ENCODE measurements at places on chromosomes 7 and 10.

DNA sequence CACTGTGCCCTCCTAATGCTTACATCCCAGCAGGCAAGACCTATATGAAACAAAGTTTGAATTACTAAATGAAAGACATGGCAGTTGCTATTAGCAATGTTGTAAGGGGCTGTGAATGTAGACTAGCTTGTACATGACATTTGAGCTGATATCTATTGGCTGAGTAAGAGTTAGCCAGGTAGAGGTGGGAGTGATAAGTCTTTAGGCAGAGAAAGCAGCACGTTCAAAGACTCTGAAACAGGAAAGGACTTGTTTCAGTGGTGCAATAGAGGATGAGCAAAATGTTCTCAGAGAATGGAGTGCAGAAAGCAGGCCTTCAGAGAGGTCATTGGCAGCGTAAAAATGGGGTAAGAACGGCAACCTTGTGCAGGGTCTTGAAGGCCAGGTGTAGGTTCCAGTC lies 687.6 kb downstream of the AUTS2 start:
- no peak for DNase-seq

DNA sequence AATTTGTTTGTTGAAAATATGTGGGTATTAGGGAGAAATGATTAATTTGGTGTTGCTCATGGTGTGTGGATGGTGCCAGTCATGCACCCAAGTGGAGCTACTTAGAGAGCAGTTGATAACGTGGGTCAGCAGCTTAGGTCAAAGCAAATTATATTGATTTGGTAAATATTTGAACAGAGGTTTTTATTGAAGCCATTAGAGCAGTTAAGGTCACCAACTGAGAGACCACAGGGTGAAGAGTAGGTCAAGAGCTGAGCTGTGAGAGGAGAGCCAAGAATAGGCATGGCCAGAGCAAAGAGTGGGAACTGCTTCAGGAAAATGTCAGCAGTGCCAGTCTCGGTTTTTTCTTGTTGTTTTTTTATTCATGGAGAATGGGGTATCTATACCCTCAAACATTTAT lies 97.9 kb downstream of the TMEM168 start:
- no peak for DNase-seq

DNA sequence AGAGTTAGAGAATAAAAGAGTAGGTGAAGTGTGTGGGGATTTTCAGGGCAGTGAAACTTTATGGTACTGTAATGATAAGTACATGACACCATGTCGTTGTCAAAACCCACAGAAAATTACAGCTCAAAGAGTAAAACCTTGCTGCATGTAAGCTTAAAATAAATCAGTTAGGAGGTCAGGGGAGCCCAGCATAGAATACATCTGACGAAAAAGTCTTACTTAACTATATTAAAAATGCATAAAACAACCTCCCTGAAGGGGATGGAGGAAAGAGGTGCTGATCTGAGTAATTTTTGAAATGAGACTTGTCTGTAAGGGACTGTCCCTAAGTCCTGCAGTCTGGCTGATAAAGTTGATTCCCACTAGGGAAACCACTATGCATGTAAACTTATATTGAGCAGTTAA lies 49.8 kb upstream of the AKR1E2 start:
- no peak for DNase-seq

DNA sequence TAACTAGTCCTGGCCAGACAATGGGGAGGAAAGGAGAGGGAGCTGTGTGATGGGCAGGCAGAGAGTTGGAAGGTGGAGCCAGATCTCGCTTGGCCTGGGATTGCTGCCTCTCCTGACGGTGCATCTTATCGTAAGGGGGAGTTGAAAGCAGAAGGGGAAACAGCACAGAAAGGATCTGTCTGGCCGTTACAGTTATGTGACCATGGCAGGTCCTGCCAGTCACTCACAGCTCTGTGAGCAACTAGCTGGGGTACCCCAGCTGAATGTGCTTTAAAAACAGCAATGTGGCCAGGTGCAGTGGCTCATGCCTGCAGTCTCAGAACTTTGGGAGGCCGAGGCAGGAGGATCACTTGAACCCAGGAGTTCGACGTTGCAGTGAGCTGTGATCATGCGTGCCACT lies 8.1 kb downstream of the BLVRA start:
- no peak for DNase-seq

DNA sequence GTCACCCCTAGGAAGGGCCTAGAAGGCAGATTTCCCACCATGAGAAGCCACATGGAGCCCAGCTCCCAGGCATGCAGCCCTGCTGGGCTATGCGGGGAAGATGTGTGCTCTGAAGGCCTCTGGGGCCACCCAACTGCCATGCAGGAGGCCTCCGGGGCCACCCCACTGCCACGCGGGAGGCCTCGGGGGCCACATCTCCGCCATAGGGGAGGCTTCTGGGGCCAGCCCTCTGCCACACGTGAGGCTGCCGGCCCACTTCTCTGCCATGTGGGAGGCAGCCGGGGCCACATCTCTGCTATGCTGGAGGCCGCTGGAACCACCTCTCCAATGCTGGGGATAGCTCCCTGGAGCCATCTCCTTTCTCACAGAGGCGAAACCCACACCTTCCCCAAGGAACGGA lies 451.8 kb downstream of the DNAJB6 start:
- DNase-seq, result no peak

DNA sequence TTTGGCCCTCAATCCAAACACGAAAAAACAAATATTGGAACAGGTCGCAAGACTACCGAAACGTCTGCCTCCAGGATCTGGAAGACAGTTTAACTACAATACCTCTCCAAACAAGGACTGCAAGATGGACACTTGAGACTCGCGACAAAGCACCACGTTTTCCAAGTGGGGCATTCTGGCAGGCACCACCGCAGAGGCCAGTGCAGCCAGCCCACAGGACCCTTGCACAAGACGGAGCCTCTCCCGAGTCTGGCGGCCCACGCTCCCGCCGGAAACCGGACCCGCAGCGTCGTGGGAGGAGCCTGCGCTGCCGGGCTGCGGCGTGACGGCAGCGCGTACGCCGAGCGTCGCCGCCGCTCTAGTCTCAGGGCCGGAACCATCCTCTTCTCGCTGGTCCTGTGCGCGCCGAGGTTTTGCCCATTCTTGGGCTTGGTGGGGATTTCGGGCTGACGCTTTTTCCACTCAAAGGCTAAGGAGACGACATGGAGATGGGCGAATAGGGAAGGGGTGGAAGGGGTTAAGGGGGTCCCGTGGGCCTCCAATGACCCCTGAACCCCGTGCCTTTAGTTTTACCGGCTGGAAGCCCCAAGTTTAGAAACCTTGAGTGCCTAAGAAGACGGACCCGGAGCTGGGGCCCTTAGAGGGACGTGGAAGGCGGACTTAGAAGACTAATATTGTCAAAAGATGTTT lies at the start of gene ORC5:
ORC5 (minus strand) TSS at position 283 of the 690 bp plus-strand sequence; CDS start at position 174, 109 bp downstream.
- peak; percentile 89 for DNase-seq

GRCh38 chr10:102101152-102101551 lies 19.0 kb downstream of the LDB1 start:
- DNase-seq, result no peak

DNA sequence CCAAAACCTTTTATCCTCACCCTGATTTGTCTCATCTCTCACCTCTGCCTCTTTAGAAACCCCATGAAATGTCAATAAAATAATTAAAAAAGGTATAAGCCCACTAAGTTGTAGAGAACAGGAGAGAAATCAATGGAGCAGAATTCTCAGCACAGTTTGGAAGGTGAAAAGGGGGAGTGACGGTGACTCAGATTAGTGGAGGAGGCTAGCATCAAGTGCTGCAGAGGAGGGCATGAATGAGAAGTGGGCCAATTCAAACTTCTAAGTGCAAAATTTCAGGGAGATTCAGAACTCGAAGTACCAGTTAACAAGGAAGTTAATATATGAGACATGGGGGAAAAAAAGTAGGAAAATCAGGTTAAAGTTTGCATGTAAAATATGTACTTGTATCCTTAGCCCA lies 34.9 kb upstream of the ETV1 start:
- DNase-seq, result no peak

DNA sequence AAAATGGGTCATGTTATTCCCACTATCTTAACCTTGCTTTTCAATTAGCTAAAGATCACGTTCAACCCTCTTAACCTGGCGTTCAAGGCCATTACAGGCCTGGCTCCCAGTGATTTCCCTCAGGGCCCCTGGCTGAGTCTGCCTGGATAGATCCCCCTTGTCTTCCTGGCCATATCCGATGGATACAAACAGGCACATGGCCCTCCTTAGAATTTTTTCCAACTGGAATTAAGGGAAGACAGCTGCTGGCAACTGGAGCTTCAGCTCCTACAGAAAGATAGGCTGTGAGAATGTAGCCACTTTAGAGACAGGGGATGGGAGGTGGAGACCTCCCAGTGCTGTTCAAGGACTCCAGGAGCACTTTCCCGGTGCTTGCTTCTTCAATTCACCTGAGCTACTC lies 63.1 kb upstream of the ITGA8 start:
- DNase-seq, result no peak

DNA sequence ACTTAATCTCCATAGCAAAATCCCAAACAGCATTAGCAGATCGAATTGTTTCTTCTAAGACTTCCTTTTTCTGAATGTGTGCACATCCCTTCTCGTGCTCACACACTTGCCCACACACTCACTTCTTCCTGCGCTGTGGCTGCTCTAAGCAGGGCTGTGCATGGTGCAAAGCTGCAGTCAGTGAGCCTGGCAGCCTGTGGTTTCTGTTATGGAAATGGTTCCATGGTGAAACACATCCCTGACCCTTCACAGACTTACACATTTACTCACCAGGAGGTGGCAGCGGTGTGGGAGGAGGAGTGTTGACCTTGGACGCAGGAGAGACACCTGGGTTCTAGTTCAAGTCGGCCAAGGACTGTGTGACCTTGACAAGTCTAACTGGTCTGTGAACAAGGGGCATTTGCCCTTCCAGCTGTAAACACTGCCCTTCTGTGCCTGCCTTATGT lies 24.9 kb downstream of the MTURN start:
- DNase-seq, result peak; percentile 34

GRCh38 chr7:12706900-12707536 lies 19.6 kb downstream of the ARL4A start:
- DNase-seq, result peak; percentile 36

DNA sequence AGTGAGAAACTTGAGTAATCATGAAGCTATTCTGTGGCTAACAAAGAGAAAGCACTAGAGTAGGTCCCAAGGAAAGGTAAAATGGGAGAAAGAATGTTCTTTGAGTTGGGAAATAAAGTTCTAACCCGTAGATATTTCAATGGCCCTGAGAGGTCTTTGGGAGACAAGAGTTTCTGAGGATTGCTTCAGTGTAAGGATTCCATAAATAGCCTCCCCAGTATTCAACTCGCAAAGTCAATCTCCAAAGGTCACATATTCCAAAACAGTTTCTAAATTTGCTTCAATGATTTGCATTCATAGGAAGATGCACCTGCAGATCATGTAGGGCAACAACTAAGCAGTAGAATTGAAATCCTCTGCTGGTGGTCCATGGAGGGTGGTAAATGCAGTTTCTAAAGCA lies 238.5 kb downstream of the TMEM178B start:
- DNase-seq, result no peak

- DNase-seq, result no peak
Measured at GRCh38 chr10:35348609-35349388, 12.5 kb downstream of the CCNY start.

- DNase-seq, result no peak
Measured at GRCh38 chr7:2688409-2689342, 674 bp downstream of the AMZ1 start.

DNA sequence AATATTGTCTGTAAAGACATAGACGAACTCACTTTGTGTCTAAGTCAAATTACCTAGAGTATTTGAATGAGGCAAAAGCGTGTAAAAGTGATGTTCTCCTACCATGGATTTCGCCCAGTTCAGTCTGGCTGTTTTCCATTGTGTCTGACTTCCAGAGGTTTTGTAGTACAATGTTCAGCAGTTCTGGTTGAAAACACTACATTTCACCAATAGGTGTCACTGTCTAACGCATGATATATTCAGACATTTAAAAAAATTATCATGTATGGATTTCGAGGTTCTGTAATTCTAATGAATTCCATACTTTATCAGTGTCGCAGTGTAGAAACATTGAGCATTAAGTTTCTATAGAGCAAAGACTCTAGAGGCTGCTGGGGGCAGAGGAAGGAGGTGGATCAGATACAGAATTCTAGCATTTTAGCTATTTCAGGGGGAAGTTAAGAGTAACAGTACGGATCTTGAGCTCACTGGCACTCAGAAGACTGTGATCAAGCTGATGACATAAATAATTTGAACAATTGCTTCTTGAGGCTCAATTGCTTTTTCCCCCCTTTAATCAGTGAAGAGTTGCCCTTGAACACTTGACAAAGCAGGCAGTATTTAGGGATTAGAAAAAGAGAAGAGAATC lies 196.9 kb upstream of the RHOBTB1 start:
- DNase-seq, result peak; percentile 73

DNA sequence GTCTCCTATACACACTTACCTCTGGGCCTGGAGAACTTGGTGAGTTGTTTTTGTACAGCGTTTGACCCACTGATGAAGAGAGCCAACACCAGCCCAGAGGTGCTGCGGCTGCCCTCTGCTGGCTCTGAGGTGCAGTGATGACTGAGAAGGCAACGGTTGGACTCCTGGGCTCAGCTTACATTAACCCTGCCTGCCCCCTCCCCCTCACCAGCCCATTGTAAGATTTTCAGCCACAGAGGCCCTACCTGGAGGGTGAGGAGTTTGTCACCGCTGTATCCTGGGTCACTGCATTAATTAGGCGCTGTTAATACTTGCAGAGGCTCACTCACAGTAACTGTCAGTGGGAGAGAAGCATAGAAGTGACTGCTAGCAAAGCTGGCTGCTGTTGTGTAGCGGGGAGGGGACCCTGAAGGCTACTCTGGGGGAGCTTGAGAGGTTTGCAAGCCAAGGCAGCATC lies 19.0 kb upstream of the ANKRD2 start:
- DNase-seq, result peak; percentile 62

GRCh38 chr10:116274064-116274904 lies 1.3 kb upstream of the GFRA1 start:
- no peak for DNase-seq

DNA sequence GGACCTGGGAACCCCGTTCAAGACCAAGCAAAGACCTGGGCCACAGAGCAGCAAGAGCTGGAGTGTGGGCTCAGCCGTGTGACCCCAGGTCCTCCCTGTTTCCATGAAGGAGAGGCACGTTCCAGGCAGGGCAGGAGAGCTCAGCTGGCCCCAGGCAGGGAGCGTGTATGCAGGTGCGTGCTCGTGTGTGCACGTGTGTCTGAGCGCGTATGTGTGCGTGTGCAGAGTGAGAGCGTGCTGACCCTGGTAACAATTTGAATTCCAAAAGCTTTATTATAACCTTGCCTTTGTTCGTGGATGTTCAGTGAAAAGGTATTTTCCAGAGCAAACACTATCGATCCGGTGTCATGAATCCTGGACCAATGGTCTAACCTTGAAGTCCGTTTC lies 54.6 kb downstream of the FOXL3 start:
- no peak for DNase-seq

DNA sequence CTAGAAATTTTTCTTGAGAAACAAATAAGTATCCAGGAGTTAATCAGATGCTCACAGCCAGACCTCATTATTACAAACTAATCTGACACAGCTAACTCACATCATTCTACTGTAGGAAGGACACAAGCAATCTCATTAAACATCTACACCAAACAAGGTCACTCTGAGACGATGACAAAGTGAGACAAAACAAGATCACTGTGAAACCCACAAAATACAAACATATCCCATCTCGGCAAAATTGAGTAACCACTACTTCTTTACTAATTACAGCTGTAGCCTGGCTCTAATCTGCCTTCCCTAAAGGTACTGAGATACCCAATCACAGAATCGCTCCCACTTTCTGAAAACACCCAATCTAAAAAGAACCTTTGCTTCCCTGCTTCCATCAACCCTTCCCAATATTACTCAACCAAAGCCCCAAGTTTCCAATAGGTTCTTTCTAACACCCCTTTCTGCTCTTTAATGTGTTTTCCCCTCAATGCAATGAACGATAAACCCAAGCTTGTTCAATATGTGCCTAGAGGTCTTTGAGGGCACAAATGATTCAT lies 26.9 kb downstream of the CCDC6 start:
- no peak for DNase-seq
